Stimulated activated CD4-positive, alpha-beta T cell treated with anti-CD3 and anti-CD28 coated beads, Interleukin-12 subunit alpha, Interleukin-12 subunit beta, amount 100 ng/mL, for 48 hours (primary cell): ENCODE measurements at places on chromosomes 12 and 14.

- peak; percentile 33 for DNase-seq
Measured at GRCh38 chr12:7806863-7807487, 17.8 kb downstream of the NANOG start.

GRCh38 chr12:57456145-57456700 lies 1.1 kb downstream of the INHBE start:
- DNase-seq: no peak

GRCh38 chr12:117352206-117352605 lies 9.2 kb downstream of the NOS1 start:
- no peak for DNase-seq

- DNase-seq: peak; percentile 78
Measured at GRCh38 chr12:6867413-6868210, at the start of gene TPI1. Gene TPI1, plus strand, starts transcription at chr12:6867531. Its CDS starts 36 bp downstream, at chr12:6867567.

- no peak for DNase-seq
Measured at GRCh38 chr14:67370830-67371229, 10.7 kb downstream of the EIF2S1 start.

DNA sequence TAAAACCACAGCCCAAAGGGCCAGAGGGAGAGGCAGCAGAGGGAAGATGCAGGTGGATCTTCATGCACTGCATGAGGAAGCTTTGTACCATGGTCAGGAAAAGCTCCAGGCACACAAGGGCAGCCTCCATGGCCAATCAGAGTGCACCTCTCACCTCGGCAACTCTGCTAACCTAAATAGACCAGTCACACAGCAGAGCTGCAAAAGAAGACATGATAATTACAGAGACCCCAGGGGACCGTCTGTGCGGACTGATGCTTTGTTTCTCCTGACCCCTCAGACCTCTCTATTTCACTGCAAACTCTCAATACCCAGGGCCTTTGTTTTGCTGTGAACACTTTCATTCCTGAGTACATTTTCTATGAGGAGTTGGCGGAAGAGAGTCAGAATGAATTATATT lies 10.7 kb upstream of the TCL1B start:
- DNase-seq: no peak

- DNase-seq: no peak
Measured at GRCh38 chr12:51834411-51834810, 14.1 kb downstream of the FIGNL2 start.

GRCh38 chr12:8890313-8891085 lies 23.8 kb upstream of the PHC1 start:
- DNase-seq: no peak

DNA sequence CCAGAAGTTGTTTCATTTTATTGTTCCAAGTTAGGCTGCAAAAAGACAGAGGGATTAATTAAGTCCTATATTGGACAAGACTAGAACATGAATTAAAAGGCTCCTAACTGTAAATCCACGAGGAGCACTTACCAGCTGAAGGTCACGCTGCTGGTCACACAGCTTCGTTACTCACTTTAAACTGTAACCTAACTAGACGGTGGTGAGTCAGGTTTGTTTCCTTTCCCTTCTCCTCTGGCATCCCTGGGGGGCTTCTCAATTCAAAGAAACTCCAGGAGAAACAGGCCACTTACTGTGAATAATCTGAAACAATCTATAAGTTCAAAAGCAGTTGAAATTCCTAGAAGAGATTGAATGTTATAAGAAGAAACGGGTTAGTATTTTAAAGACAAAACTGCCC lies 331.4 kb downstream of the BCAT1 start:
- no peak for DNase-seq

DNA sequence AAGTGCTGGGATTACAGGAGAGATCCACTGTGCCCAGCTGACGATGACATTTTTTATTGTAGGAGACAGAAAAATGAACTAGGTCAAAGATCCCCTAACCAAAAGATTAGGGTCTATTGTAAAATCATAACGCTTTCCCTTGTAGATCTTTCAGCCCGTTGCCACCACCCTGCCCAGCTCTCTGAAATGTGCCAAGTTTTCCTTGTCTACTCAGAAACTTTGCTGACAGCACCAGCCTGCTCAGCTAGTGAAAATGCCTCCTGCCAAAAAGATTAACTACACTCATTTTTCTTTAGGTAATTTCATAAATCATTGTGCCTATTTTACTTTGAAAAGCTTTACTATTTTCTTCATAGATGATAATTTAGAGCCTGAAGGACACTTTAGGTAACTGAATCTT lies 28.2 kb upstream of the RASSF3 start:
- no peak for DNase-seq

DNA sequence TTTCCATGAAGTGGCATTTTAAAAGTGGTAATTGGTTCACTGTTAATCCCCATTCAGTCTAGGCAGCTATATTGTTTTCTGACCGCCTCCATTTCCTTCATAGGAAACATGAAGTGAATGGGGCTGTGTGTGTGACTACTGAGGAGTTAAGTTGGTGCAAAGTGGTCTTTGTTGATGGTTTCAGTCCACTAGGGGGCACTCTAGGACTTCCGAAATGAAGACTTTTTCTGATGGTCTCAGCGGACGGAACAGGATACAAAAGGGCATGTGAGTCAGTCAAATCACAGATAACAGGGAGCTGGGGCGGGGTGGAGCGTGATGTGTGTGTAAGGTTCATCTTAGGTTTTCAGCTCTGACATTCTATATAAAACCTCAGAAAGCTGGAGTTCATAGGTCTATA lies 240.1 kb upstream of the OR4E1 start:
- DNase-seq: peak; percentile 52

DNA sequence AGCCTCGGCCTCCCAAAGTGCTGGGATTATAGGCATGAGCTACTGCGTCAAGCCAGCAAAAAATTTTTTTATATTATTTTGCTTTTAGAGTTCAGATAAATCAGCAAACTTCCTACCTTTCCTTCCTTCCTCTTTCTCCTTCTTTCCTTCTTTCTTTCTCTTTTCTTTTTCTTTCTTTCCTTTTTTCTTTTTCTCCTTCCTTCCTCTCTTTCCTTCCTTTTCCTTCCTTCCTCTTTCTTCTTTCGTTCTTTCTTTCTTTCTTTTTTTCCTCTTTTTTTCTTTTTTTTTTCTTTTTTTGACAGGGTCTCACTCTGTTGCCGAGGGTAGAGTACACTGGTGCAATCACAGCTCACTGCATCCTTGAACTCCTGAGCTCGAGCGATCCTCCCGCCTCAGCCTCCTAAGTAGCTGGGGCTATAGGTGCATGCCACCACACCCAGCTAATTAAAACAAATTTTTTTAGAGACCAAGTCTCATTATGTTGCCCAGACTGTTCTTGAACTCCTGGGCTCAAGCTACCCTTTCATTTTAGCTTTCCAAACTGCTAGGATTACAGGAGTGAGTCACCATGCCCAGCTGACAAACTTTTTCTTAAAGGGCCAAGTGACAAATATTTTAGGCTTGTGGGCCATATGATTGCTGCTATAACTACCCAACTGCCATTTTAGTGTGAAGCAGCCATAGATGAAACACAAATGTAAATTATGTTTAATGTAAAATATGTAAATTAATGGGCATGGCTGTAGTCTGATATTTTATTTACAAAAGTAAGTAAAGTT lies 7.1 kb upstream of the WASHC4 start:
- no peak for DNase-seq

GRCh38 chr12:11581179-11581755 lies 68.2 kb upstream of the ETV6 start:
- peak; percentile 15 for DNase-seq

DNA sequence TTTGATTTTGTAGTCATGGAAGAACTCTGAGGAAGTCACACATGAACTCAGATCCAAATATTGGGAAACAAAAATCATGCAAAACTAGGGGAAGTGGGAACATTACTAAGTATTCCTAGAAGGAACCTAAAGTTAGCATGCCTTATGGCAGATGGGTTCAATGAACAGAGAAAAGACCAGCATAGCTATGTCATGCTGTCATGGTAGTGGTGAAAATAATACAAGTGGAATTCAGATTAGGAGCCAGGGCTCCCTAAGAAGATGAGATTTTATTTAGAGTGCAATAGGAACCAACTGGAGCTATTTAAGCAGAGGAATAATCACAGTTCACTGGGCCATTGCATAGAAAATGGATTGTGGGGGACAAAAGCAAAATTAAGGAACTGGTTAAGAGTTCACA lies 134.0 kb downstream of the DIO2 start:
- DNase-seq: no peak

DNA sequence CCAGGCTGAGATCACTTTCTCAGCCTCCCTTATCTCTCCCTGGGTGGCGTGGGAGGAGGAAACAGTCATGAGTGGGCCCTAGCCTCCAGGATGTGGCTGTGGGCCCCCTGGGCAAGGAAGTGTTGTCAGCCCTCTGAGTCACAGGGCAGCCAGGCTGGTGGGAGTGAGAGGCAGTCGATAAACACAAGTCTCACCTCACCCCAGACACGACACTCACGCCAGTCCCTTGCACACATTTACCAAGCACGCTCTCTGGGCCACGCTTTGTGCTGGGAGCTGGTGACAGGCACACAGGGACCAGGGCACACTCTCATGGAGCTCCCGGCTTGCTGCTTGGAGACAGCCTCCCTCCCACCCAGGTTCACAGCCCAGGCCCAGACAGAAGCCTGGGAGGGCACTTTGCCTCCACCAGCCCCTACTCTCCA lies 1.9 kb upstream of the KRT79 start:
- DNase-seq: peak; percentile 56

DNA sequence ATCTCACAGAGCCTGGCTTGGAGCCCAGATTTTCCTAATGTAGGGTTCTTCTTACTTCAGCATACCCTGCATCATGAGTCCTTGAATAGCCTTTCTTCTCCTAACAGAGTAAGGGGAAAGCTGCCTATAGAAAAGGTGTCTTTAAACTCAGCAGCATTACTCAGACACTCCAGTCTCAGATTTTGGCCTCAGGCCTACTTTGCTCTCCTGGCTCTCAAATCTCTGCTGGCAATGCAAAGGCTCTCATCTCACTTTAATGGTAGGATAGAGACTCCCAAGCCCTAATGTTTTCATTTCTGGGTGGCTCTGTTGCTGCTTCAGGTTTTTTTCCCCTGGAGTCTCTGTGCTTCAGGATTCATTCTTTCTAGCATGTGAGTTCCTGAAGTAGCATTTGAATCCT lies 9.1 kb upstream of the NKX2-8 start:
- no peak for DNase-seq

DNA sequence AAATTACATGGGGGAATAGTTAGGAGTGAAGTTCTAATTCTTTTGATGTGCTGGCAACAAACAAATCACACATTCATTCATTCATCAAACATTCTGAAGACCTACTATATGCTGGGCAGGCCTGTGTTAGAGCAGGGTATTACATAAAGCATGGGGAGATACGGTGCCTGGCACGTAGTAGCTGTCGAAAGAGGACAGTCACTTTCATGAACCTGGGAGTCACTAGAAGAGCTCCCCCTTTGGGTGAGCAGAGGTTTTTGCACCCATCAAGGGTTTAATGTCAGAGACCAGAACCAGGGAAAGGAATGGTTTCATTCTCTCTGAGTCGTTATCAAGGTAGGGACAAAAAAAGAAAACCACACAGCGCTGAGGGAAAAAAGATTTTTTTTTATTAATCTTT lies 10.0 kb downstream of the LHX5 start:
- DNase-seq: no peak

GRCh38 chr12:131830335-131830913 lies 2.2 kb downstream of the MMP17 start:
- DNase-seq: peak; percentile 7

- no peak for DNase-seq
Measured at GRCh38 chr14:54450535-54450934, 9.4 kb upstream of the CNIH1 start.

DNA sequence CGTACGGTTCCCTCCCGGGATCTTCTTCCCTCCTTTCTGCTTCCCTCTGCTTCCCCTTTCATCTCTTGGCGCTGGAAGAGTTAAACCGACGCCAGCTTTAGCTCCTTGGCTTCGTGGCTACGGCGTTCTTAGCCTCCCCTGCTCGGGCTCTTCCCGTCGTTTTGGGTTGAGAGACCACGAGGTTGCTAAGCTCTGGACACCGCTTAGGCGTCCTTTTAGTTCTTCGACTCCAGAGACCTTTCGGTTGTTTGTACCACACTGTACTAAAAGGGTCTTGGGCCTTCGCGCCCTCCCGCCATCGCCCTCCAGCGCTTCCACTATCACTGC lies 545 bp downstream of the CPSF2 start:
- peak; percentile 11 for DNase-seq

GRCh38 chr14:33402604-33403003 lies 463.9 kb downstream of the NPAS3 start:
- DNase-seq: no peak

- no peak for DNase-seq
Measured at GRCh38 chr12:5665615-5666014, 233.7 kb downstream of the NTF3 start.

GRCh38 chr14:67539116-67539515 lies 6.0 kb downstream of the PLEKHH1 start:
- no peak for DNase-seq

GRCh38 chr12:32944195-32944594 lies 47.6 kb upstream of the PKP2 start:
- no peak for DNase-seq

- DNase-seq: no peak
Measured at GRCh38 chr12:65828711-65829339, 4.5 kb downstream of the HMGA2 start.

DNA sequence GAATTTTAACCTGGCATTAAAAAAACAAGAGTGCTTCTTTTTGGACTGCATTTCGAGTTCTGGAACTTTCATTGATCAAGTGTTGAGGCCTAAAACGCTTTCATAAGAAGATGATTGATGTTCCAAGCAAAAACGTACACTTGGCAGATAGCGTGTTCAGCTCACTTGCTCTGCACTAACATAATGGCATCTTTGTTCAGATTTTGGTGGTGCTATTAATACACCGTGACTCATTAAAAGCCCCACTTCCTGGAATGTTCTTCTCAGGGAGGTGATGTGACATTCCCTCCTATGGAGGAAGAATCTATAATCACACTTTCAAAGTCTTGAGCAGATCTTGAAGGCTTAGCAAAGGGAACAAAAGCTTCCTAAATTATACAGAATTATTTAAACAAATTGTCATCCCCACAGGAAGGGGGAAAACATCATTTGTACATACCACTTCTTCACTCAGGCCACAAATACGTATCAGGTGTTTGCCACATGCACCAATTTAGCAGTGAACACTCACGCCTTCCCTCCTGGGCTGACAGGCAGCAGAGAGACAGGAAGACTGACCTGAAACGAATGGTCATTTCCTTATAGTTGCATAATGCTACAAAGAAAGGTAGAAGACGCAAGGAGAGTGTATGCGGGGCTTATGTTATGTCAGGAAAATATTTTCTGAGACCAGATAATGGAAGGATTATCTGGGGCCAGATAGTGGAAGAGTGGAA lies 15.4 kb downstream of the HSP90AA1 start:
- no peak for DNase-seq

GRCh38 chr12:93825501-93825888 lies 148.3 kb downstream of the CRADD start:
- no peak for DNase-seq

DNA sequence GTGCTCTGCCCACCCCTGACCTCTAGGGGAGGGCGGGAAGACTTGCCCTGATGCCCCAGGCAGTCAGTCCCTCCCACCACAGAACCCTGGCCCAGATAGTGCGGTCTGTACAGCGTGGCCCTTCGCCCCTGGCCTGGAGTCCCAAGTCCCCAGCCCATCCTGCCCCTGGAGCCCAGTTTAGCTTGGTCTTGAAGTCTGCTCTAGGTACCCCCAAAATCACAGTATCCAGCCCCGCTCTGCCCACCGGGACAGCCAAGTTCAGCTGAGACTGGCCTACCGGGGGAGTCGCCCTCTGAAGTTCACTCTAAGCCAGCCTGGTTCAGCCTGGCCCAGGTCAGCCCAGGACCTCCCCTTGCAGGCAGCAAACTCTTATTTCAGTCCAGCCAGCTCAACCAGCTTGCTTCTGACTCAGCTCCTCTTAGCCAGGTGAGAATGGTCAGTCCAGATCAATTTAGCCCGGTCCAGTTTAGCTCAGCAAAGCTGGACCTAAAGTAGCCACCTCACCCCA lies 75.9 kb downstream of the TMEM121 start:
- DNase-seq: no peak

- peak; percentile 44 for DNase-seq
Measured at GRCh38 chr12:52121824-52122539, 42.5 kb downstream of the SMIM41 start.
